Stimulated activated CD4-positive, alpha-beta T cell treated with anti-CD3 and anti-CD28 coated beads, Interleukin-12 subunit alpha, Interleukin-12 subunit beta, amount 100 ng/mL, for 4 hours (primary cell): ENCODE measurements at places on chromosomes 1 and 21.

- no peak for DNase-seq
Observed at GRCh38 chr1:117001254-117001927, at the start of gene CD101. Gene CD101, plus strand, starts transcription at chr1:117001760. Its CDS starts 58 bp downstream, at chr1:117001818.

DNA sequence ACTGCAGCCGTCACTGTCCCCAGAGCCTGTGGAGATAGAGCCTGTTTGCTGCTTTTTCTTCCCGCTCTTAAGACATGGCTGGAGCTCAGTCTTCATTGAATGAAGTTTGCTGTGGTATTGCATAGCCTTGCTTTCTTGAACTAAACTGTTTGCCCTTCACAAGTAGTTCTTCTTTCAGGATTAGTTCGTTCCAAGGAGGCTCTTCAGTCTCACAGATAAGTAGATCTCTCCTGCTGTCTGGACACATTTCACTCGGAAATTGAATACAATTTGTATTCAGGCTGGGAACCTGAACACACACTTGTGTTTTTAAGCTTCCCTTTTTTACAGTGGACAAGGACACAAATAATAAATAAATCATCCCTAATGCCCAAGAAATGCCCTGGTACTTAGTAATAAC is 34.7 kb downstream of the IFNAR1 start:
- DNase-seq: no peak

- no peak for DNase-seq
Observed at GRCh38 chr1:163168053-163168452, 34.7 kb downstream of the RGS5 start.

- no peak for DNase-seq
Observed at GRCh38 chr1:42742617-42743316, 2.7 kb upstream of the CLDN19 start.

GRCh38 chr1:66137235-66137634 is 344.5 kb downstream of the PDE4B start:
- no peak for DNase-seq

GRCh38 chr21:38234395-38235142 is 22.2 kb upstream of the KCNJ15 start:
- no peak for DNase-seq

GRCh38 chr1:161088587-161089110 is 709 bp downstream of the NECTIN4 start:
- DNase-seq: no peak

DNA sequence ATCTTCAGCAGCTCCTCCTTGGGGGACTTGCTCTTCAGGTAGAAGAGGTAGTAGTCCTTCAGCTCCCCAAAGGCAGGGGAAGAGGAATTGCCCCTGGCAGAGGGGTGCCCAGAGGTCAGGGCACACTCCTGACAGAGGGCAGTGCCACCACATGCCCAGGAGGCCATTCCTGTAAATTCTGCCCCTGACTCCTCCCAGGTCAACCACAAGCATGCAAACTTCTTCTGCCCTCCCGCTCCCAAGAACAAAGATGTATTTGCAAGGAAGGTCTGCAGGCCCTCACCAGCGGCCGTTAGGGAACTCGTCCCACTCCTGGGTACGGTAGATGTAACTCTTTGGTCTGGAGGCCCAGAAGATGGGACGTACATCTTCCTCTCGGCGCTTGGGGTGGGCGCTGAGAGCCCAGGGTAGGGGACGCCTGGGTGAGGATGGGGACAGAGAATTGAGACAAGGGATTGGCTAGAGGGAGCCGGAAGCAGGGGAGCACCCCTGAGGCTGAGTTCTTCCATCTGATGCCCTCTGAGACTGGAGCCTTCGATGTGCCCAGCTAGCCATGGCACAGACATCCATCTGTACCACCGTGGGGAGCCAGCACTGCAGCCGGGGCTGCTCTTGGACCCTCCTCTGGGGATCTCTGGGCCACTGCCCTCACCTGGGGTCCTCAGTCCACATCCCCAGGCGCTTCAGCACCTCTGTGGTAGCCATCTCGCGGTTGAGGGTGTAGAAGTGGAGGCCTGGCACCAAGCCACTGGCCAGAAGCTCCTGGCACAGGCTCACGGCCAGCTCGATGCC is 11.1 kb downstream of the MTHFR start:
- DNase-seq: no peak

DNA sequence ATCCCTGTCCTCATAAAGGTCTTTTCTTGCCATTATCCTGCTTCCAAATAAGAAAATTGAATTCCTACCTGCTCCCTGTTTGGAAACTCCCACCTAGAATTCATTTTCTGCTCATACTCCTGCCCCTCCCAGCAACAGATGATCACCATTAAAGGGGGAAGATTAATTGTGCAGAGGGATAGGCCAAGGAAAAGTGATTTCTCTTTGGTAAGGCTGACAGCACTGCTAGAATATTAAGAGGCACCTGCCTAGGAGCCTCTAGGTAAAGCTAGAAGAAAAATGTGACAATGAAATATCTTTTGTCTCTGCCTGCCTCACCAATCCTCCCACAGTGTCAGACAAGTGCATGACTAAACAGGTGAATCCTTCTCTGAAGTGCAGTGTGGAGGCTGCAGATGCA is 77.0 kb upstream of the SPATA6 start:
- no peak for DNase-seq
